ENCODE measurements at places on chromosomes 7 and 10.
A peak's percentile ranks its signal among the peaks of the same experiment; 100 is the strongest.

GRCh38 chr10:92238586-92239098 lies 52.2 kb downstream of the CPEB3 start:
- no peak for DNase-seq

GRCh38 chr10:73911553-73912004 lies 647 bp downstream of the PLAU start:
- DNase-seq = no peak

GRCh38 chr7:68888971-68889385 lies 709.3 kb upstream of the AUTS2 start:
- no peak for DNase-seq

- no peak for DNase-seq
Observed at GRCh38 chr7:50282813-50283605, 21.5 kb upstream of the IKZF1 start.

GRCh38 chr7:125112850-125113249 lies 183.2 kb upstream of the POT1 start:
- no peak for DNase-seq

DNA sequence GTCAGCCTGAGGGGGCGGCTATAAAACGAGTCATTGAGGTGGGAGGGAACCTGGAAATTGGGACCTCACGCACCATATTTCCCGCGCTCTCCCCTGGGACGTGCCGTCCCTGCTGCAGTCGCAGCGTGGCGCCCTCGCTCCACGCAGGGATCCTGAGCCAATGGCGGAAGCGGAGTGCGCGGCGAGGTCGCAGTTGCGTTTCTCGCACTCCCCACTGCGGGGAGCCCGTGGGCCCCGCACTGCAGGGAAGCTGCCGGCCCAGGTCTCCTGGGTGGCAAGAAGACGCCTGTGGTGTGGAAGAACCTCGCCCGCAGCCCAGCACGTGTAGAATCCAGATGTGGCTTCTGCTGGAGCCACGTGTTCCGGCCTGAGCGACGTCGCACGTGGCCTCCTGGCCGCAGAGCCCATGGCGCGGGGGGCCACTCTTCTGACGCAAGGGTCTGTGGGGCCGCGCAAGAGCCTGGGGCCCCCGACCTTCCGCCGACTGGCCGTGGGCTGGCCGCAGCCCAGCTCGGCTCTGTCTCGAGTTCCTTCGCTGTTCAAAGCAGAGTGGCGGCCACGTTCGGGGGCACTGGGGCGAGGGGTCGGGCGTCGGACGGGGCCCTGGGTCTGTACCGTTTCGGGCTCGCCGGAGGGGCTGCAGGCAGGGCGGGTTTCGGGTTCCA lies 26.4 kb downstream of the HIF1AN start:
- peak; percentile 65 for DNase-seq

DNA sequence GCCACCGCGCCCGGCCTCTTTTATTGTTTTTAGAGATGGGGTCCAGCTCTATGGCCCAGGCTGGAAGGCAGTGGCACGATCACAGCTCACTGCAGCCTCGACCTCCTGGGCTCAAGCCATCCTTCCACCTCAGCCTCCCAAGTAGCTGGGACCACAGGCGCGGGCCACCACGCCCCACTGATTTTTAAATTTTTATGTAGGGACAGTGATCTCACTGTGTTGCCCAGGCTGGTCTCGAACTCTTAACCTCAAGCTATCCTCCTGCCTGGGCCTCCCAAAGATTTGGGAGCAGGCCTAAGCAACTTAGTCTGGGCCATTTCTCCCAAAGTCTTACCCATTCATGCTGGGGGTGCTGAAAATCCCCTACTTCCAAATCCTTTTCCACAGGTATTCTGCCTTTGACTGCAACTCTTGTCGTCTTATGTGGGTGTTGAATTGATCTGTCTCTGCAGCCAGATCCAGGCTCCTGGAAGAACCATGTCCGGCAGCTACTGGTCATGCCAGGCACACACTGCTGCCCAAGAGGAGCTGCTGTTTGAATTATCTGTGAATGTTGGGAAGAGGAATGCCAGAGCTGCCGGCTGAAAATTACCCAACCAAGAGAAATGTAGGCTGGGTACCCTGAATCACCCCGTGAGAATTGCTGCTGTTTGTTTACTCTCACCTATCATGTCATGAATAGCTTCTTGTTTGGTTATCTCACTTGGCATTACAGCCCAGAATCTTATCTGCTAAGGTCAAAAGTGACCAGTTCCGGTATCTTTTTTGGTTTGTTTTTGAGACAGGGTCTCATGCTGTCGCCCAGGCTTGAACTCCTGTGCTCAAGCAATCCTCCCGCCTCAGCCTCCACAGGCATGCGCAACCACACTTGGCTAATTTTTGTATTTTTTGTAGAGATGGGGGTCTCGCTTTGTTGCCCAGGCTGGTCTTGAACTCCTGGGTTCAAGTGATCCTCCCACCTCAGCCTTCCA lies 1.1 kb downstream of the ZDHHC4 start:
- DNase-seq = no peak

DNA sequence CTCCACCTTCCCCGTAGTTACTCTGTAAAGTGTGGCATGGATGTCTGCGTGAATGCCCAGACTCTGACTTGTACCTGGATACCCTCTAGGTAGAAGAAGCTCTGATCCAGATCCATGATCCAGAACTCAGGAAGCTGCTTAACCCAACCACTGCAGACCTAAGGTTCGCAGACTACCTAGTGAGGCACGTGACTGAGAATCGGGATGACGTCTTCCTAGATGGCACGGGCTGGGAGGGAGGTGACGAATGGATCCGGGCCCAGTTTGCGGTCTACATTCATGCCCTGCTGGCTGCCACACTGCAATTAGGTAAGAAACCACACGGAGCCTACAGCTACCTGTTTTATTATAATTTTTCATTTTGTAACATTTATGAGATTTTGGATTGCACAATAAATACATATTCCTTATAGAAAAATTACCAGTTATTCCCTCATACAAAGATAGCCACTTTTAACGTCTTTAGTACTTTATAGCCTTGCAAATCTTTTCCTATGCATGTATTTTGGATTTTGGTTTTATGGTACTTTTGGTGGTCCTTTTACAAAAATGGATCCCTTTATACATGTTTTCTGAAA lies 77.9 kb downstream of the AVL9 start:
- no peak for DNase-seq

DNA sequence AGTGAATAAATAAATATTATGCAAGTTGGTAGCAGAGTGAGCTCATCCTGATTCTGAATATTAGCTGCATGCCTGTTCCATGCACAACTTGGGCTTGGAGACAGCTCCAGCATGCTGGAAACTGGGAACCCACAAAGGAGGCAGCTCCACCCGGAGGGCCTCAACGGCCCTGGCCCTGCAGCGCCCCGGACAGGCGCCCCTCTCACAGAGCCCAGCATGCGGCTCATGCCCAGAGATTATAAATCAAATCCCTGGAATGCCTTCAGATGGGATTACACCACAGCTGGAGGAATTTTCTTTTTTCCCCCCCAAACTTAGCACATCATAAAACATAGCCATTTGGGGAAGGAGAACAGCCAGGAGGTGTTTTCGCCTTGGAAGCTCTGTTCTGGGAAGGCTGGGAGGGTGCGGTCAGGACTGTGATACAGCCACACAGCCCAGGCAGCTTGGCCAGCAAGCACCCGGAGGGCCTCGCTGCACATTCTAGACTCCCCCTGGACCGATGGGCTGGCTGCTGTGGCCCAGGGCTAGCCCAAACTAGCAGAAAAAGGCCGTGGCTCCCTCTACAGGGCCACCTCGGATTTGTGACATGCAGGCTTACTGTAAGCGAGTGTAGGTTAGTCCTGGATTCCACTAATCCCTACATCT lies 102.4 kb downstream of the PTPN20 start:
- DNase-seq = no peak

DNA sequence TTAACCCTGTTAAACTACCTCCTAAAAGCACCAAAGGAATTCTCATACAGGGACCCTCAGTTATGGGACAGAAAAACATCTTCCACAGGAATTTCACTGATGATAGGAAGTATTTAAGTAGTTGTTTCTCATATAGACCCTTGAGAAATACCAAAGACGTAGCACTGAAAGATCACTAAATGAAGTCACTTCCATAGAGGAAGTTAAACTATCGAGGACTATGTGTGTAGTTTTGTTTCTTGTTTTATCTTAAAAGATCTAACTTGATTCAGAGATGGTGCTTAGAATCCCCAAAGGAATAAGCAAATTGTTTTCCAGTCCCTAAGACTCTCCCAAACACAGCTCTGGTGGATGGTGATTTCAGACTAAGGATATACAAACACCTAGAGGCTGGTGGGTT lies 94.8 kb upstream of the AFAP1L2 start:
- no peak for DNase-seq

- peak; percentile 34 for DNase-seq
Observed at GRCh38 chr7:1569016-1569415, 816 bp downstream of the PSMG3 start.

DNA sequence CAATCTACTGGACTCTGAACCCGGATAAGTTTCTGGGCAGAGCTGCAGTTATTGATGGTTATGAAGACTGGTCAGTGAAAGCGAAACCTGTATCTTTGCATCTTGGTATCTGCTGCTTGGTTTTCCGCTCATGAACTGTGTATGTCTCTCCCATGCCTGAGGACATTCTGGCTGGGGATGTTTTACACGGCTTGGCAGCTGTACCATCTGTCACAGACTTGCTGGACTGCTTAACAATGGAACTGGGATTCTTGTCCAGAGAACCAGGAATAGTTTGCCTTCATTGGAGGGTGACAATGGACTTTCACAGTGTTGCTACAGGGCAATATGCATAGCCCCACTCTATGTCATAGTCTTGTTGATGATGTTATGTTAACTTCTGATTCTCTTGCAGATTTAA lies 119.9 kb upstream of the TMEM106B start:
- DNase-seq = no peak

- DNase-seq = no peak
Observed at GRCh38 chr7:30563326-30563942, 31.2 kb upstream of the GARS1 start.

DNA sequence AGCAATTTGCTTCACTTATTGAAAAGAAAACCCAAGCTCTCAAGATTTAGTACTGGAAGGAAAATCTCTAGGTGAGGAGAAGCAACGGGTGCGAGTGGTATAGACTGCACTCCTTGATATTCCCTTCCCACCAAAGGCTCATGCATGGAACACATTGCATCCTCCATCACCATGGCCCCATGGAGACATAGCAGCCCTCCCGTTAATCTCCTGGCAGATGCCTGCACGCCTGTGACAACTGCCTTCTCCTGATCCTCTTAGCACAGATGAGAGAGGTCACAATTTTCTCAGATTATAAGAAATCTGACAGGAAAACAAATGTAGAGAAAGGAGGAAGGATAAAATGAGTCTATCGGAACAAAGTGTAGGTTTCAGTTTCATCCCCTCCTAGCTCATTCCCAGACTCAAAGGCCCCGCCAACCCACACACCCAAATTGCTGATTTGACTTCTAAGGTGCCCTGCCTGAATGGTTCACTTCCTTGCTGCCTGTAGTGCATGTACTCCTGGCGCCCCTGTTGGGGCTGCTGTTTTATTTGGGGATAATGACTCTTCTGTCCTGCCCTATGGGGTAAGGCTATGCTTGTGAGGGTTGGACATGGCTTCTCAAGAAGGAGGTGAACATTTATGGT lies 50.0 kb downstream of the PLXNA4 start:
- peak; percentile 23 for DNase-seq

- no peak for DNase-seq
Observed at GRCh38 chr10:50824782-50825181, 60.6 kb downstream of the A1CF start.

GRCh38 chr10:104921763-104922162 lies 280.7 kb downstream of the SORCS3 start:
- DNase-seq = no peak

DNA sequence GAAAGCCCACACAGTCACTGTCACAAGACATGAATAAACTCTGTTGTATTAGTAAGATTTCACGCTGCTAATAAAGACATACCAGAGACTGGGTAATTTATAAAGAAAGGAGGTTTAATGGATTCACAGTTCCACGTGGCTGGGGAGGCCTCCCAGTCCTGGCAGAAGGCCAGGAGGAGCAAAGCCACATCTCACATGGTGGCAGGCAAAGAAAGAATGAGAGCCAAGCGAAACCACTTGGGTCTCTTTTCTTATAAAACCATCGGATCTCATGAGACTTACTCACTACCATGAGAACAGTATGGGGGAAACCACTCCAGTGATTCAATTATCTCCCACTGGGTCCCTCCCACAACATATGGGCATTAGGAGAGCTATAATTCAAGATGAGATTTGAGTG lies 110.2 kb downstream of the ST8SIA6 start:
- DNase-seq = no peak

DNA sequence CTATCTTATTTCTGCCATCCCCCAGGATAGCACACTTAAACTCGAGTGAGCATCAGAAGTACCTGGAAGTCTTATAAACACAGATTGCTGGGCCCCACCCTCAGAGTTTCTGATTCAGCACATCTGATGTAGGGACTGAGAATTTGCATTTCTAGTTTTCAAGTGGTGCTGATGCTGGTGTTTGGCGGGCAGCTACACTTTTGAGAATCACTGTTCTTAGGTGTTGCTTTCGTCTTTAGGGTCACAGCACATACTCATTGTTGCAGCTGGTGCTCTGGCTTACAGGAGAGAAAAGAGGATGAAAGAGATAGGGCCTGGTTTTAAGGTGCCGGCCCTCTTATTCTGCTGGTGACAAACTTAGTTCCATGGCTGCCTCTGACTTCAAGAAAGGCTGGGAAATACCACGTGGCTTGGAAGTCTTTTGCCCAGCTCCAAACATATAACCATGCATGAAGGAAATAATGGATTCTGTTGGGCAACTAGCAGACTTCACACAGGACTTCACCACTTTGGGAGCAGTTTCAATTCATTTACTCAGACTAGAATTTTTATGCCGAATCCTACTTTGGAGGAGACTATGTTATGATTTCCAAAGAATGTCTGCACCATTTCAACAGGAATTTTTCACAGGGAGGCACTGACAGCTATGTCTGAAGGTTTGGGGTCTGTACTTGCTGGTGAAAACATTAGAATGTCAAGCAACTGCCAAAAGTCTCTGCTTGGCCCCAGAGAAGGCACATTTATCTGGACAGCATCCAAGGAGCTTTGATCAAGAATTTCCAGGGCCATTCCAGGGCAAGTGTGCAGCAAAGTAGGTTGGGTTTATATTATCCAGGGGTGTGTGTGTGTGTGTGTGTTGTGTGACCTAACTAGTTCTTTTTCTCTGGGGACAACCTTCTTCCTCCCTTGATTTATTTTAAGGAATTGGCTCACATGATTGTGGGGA lies 6.9 kb upstream of the MINDY4 start:
- no peak for DNase-seq

GRCh38 chr7:157837561-157837960 lies 500.8 kb downstream of the DNAJB6 start:
- DNase-seq = no peak

Data from stimulated activated CD4-positive, alpha-beta T cell treated with anti-CD3 and anti-CD28 coated beads, TNF-alpha, amount 100 ng/mL, for 24 hours (primary cell).